ENCODE measurements at places on chromosomes 11 and 22.

GRCh38 chr11:46322759-46323158 lies 24.5 kb upstream of the DGKZ start:
- H3K27me3 ChIP-seq, result no peaks in the 10 kb centered on the region
- no peaks in the 10 kb centered on the region for H3K4me1 ChIP-seq
- DNase-seq, result no peak
- no peak overlapping the region for H3K4me3 ChIP-seq
- H3K27ac ChIP-seq, result no peak overlapping the region

DNA sequence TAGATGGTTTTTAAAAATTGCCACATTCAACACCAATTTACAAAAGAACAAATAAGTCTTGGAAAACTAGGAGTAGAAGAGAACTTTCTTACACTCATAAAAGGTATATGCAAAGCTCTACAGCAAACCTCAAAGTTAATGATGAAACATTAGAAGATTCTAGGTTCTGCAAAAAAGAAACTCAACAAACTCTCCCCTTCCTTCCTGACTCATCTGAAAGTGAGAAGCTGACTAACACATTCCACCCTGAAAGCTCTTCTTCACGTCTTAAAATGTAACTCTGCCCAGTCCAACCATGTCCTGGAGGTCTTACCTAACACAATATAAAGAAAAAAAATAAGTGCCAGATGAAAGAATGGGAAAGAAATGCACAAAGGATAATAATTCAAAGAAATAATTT lies 218.9 kb upstream of the ISX start:
- H3K4me3 ChIP-seq, result no peak overlapping the region
- DNase-seq, result no peak
- no peak overlapping the region for H3K27ac ChIP-seq
- no peaks in the 10 kb centered on the region for H3K27me3 ChIP-seq

DNA sequence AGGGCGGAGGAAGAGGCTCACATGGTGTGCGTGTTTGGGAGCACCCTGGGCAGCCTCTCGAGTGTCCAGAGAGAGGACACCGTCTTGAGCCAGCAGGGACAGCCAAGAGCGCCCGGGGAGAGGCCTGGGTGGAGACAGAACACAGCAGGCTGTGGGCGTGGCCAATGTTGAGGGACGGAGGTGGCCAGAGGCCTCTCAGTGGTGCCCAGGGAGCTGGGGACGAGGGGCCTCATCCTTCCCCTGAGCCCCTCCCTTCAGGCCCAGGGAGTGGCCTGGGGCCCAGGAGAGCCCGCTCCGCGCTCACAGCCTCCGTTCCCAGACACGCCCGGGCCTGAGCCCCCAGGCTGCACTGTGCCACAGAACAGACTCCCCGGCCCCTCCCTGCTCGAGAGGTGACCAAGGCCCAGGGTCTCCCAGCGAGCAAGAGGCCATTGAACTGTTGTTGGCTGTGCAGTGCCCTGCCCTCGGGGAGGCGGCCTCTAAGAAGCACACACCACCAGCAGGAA lies 48.4 kb downstream of the CDKN1C start:
- no peaks in the 10 kb centered on the region for H3K36me3 ChIP-seq
- DNase-seq, result peak; percentile 42
- peaks cover 39% of the 10 kb centered on the region for H3K4me1 ChIP-seq
- H3K4me3 ChIP-seq, result no peak overlapping the region

DNA sequence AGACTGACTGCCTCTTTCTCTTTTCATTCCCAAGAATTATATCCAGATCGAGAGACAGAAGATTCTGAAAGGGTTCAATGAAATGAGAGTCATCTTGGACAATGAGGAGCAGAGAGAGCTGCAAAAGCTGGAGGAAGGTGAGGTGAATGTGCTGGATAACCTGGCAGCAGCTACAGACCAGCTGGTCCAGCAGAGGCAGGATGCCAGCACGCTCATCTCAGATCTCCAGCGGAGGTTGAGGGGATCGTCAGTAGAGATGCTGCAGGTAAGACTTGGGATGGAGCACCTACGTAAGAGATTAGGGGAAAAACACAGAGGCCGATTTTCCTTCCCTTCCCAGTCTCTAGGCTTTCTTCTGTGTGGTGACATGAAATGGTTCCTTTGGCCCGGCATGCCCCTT lies 8.7 kb downstream of the TRIM22 start:
- no peaks in the 10 kb centered on the region for H3K36me3 ChIP-seq
- H3K4me3 ChIP-seq, result no peak overlapping the region
- no peak overlapping the region for H3K27ac ChIP-seq
- DNase-seq, result no peak
- no peaks in the 10 kb centered on the region for H3K27me3 ChIP-seq
- no peaks in the 10 kb centered on the region for H3K4me1 ChIP-seq

DNA sequence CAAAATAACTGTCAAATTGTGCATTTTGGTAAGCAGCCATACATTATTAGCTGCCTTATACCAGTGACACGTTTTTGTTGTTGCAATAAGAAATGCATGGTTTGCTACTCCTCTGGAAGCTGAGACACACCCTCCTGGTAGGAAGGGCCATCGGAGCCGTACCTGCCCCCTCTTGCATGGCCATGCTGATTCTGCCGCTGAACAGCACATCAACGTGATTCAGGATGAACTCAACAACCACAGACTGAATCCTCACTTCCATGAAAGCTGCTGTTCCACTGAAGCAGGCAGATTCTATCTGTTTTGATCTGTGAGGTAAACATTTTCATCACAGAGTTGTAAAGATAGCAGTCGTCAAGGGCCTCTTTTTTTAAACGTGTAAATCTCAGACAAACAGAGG lies 38.6 kb upstream of the TP53AIP1 start:
- H3K4me1 ChIP-seq, result no peaks in the 10 kb centered on the region
- H3K27ac ChIP-seq, result no peak overlapping the region
- no peaks in the 10 kb centered on the region for H3K27me3 ChIP-seq
- H3K36me3 ChIP-seq, result peaks cover 6% of the 10 kb centered on the region

GRCh38 chr11:60769811-60770210 lies 13.1 kb downstream of the MS4A15 start:
- DNase-seq, result no peak
- no peaks in the 10 kb centered on the region for H3K36me3 ChIP-seq
- H3K27ac ChIP-seq, result no peak overlapping the region
- H3K27me3 ChIP-seq, result no peaks in the 10 kb centered on the region
- no peaks in the 10 kb centered on the region for H3K4me1 ChIP-seq
- no peak overlapping the region for H3K4me3 ChIP-seq

All from cardiac muscle cell (in vitro differentiated cells and primary cell).